ENCODE measurements at places on chromosomes 5 and 9. TPM values are rescaled to one million over a fixed set of nuclear protein-coding genes. Genes with fewer than 3 reads are reported as not detected.

Gene NR2F1
- not detected for total RNA-seq

DNA sequence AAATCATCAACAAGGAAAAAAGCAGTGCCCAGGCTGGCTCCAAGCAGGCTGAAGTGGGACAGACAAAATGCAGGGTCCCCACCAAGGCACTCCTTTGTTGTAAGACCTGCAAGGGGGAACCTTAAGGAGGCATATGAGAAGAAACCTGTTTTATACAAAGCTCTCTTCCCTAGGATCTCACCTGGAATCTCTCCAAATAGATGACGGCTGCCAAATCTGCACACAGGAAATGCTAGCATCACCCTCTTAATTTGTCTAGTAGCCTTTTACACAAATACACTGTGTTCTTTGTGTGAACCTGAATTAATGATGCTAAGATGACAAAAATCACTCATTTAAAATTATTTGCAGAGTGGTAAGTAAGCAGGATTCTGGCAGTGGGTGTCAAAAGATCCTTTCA, 280.2 kb downstream of the SPOCK1 start:
- no peak for DNase-seq

GRCh38 chr5:11803436-11803835, 100.8 kb downstream of the CTNND2 start:
- no peak for DNase-seq

Gene NR5A1
- not detected for total RNA-seq

Gene CDH9
- not detected for total RNA-seq

Gene PIK3R1
- total RNA-seq: 151 TPM
